ENCODE measurements at places on chromosomes 12 and 14.

DNA sequence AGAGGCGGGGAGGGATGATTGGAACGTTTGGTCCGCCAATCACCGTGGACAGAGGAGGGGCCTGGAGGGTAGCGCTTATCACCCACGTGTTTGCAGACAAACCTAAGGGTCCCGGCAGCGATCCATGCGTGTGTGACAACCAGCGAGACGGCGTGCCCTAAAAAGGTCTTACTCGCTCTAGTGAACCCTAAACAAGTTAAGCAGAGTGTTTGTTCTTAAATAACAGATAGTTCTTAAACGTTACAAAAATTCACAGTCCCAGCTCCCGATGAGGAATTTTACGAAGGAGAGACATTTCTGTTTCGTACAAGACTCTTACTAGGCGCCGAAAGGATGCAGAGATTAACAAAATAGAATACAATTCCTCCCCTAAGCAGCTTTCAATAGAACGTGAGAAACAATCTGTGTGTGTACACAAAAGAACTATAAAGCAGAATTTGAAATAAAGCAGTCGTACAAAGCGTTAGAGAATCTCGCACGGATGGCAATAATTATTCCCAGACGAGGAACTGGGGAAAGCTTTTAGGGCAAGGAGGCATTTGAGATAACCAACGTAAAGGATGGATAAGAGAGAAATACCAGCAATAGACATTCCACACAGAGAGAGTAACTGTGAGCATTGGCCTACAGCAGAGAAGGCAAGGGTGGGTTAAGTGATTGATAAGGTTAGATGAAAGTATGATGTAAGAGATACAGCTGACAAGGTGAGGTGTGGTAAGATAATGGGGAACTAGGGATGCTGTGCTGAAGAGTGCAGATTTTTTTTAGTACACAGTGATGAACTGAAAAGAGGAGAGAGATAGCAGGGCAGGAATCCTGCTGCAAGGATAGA, 831 bp upstream of the RPS6KA5 start:
- no peak for DNase-seq

- DNase-seq: no peak
These were observed 5.4 kb downstream of the SOS2 start for GRCh38 chr14:50225974-50226297.

DNA sequence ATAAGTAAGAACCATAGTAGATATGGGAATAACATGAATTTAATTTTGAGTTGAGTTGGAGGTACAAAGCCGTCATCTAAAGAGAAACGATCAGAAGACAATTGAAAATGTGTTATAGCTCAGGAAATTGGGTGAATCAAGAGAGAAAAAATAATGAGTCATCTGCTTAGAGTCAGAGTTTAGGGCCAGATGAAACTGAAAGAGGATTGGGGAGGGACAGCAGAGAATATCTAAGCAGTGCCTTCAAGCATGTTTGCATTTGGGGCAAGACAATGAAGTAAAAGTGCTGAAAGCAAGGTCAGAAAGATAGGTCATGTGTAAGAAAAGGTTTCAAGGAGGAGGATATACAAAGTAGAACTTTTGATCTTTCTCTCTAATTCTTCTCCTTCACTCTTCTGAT, 49.4 kb downstream of the SLC15A5 start:
- DNase-seq: no peak

- no peak for DNase-seq
These were observed 1.8 kb downstream of the SPSB2 start for GRCh38 chr12:6871052-6871957.

GRCh38 chr12:7806863-7807487, 17.8 kb downstream of the NANOG start:
- DNase-seq: peak; percentile 88

DNA sequence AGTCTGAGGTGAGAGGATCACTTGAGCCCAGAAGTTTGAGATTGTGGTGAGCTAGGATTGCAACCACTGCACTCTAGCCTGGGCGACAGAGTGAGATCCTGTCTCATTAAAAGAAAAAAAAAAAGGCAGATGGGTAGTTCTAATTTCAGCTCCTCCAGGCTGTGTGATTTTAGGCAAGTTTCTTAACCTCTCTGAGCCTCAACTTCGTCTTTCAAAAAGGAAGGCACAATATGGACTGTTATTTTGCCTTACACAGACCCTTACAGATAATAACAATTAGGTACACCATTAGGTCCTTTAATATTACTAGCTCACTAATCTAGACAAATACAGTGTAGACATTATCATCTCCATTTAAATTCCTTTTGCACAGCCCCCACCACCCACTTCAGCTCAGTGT, 4.8 kb upstream of the CCDC177 start:
- DNase-seq: no peak

DNA sequence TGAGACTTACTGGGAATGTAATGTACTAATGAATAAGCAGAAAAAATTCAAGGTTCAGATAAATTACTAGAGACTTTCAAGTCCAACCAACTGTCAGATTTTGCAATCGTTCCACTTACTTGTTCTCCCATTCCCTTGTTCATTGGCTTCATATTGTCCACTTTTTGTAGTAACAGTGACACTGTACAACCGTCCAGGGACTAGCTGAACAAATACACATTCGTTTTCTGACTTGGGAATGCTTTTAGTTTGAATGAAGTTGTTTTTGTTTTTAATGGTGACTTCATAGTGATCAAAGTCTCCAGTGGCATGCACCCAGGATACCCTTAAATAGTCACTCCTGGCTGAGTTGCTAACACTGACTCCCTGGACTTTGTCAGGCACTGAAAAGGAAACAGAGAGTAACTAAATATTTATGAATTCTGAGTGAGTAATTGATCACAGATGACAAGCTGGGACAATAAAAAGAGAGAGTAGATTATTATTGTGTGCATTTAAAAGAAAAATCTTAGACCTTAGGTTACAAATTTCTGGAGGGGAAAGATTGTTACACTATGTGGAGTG, 65.4 kb downstream of the PTPRB start:
- no peak for DNase-seq

Data from endothelial cell of umbilical vein (primary cell).